ENCODE measurements at places on chromosomes 1 and 21.
A peak's percentile ranks its signal among the peaks of the same experiment; 100 is the strongest.

GRCh38 chr1:160216301-160216700, 11.1 kb downstream of the PEA15 start:
- no peak for DNase-seq

GRCh38 chr21:29777160-29777559, 162.6 kb downstream of the GRIK1 start:
- DNase-seq = no peak

- no peak for DNase-seq
Measured at GRCh38 chr1:30323352-30323751, 400.0 kb downstream of the MATN1 start.

GRCh38 chr1:97603776-97604175, 317.1 kb downstream of the DPYD start:
- DNase-seq = peak; percentile 28

GRCh38 chr1:198465201-198466144, 75.0 kb downstream of the ATP6V1G3 start:
- DNase-seq = peak; percentile 84
